ENCODE measurements at places on chromosomes 12 and 14.
A peak's percentile ranks its signal among the peaks of the same experiment; 100 is the strongest.

DNA sequence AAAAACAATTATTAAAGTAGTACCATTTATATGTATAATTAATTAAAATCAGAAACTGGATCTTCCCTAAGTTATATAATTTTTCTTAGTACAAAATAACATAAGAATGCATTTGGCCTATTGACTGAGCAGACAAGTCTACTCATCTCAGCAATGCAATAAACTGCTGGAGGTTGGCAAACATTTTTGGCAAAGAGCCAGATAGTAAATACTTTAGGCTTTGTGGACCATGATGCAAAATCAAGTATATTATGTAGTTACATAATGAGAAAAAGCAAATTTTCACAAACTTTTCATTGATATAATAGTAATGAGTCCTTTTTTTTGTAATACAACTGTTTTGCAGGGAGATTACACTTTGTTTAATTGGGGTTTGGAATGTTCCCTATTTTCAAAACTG, 30.9 kb downstream of the ERGIC2 start:
- DNase-seq: no peak

DNA sequence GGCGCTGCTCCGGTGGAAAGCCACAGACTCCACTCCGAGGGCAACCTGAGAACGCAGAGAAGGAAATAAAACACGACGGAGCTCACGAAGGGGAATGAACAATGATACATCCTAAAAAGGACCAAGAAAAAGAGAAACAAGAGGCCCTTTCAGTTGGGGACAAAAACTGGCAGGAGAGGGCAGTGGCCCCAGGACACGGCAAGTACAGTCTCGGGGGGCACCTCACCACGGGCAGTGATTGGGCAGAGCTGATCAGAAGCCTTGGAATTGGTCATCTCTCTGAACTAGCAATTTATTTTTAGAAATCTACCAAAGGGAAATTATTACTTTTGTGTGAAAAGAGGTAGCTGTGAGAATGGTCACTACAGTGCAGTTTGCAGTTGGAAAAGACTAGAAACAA, 27.9 kb downstream of the CCDC92 start:
- no peak for DNase-seq

DNA sequence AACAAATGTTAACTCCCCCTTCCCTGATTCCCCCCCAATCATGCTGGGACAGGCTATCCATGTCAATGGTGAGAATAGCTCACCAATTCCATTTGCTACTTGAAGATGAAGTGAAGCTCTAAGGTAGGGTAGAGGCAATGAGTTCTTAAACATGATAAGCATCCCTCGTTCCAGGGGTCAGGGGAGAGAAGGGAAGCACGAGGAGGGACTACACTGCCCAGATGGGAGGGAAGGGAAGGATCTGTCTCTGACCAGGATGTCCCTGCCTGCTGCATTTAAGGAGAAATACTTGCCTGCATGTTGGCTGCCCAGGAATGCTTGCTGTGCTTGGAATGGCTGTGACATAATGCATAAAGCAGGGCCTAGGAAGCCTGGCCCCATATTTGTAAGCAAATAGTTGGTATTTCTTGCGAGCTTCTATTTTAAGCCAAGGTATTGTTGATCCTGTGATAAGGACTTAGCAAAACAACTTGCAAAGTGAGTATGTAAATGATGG, 155.1 kb downstream of the CEP83 start:
- DNase-seq: no peak

GRCh38 chr12:122834104-122834920, 945 bp upstream of the HIP1R start:
- DNase-seq: no peak

GRCh38 chr12:116337312-116337711, 59.8 kb upstream of the MED13L start:
- DNase-seq: no peak

DNA sequence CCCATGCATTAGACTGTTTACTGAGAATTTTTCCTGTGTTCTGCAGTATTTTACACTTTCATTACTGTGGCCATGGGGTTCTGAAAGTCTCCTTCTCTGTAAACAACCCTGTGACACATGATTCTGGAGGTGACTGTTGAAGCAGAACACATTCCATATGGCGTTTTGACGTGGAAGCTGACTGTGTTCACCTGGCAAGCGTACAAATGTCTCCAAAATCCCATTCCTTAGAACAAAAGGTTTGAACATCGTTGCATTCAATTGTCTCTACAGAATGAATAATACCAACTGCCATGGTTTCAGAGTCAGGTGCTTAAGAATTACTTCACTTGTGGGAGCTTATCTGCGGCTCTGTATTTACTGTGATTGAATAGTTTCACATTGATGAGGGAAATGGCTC, 485.6 kb upstream of the TMEM132C start:
- DNase-seq: no peak

- peak; percentile 62 for DNase-seq
These were observed 81.4 kb downstream of the PAPOLA start for GRCh38 chr14:96583569-96584041.

DNA sequence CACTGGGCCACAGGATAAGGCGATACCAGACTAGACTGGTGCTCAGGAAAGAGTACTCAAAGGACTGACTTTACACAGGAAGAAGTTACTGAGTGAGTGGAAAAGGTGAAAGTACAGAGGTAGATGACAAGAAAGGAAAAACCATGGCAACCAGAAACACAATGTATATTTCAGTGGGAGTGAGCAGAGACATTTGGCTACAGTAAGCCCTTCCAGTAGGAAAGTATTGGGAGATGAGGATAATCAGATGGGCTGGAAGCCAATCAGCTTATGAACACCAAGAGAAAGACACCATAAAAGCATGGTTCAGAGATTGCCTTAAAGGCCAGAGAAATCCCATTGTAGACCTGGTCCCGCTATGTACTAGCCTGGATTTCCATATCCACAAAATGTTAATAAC, 51.6 kb downstream of the TMTC1 start:
- no peak for DNase-seq

- DNase-seq: no peak
These were observed 119.2 kb upstream of the DAAM1 start for GRCh38 chr14:59069163-59069854.

GRCh38 chr12:121443193-121443870, 43.4 kb downstream of the RNF34 start:
- DNase-seq: peak; percentile 93

- DNase-seq: no peak
These were observed 66.3 kb downstream of the TRHDE start for GRCh38 chr12:72338437-72338836.

DNA sequence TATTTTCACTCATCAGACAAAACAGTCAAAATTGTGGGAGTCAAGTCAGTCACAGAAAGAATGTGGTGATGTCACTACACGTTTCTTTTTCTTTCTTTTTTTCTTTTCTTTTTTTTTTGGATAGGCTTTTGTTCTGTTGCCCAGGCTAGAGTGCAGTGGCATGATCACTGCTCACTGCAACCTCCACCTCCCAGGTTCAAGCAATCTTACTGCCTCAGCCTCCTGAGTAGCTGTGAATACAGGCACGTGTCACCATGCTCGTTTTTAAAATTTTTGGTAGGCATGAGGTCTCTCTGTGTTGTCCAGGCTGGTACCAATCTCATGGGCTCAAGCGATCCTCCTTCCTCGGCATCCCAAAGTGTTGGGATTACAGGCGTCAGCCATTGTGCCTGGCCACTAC, 2.3 kb downstream of the CLECL1 start:
- DNase-seq: no peak

GRCh38 chr14:95193081-95193480, 35.8 kb upstream of the DICER1 start:
- DNase-seq: no peak

- no peak for DNase-seq
These were observed 111.8 kb upstream of the DNM1L start for GRCh38 chr12:32567296-32567674.

GRCh38 chr12:120089105-120089504, 27.4 kb downstream of the RAB35 start:
- no peak for DNase-seq
